Spleen (tissue), 13 donors: ENCODE measurements at places on chromosomes 2 and 18. TPM values are rescaled to one million over a fixed set of nuclear protein-coding genes. Genes with fewer than 3 reads are reported as not detected.

GRCh38 chr2:47062681-47063537, 92.2 kb downstream of the STPG4 start:
- DNase-seq: no peak

DNA sequence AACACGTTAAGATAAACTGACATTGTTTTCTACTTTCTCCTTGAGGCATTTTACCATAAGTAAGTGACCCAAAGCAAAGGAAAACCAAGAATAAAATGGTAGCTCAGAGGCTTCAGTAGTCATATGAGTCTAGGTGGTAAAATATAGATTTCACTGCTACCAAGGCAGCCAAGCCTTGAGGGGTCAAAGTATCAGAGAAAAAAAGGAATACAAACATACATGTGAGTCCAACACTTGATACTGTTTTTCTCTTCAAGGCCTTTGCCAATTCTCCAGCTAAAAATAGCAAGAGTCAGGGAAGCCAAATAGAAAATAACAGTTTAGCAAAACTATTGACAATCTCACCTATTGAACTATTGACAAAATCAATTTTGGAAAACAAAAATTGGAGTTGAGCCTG, 925.9 kb downstream of the BCL11A start:
- no peak for DNase-seq

- DNase-seq: no peak
These were observed 18.6 kb downstream of the TMEM182 start for GRCh38 chr2:102780467-102780866.

- no peak for DNase-seq
These were observed 19.2 kb downstream of the DAW1 start for GRCh38 chr2:227890495-227891079.

DNA sequence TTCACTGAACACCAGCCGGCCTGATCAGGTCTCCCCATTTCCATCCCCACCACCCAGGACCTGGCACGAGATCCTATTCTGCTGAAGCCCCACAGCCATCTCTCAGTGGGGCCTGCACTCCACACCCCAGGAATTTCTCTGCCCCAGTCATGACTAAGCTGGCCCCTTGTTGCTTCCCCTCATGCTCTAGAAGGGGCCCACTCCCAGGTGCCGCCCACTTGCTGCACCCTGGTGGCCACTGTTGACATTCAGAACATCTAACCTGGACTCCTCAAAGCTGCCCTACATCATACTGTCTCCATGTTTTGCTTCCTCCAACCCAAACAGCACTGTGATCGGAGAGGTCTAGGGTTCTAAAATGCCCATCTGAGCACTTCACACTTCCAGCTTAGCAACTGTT, 90.7 kb upstream of the KLHL29 start:
- DNase-seq: no peak

DNA sequence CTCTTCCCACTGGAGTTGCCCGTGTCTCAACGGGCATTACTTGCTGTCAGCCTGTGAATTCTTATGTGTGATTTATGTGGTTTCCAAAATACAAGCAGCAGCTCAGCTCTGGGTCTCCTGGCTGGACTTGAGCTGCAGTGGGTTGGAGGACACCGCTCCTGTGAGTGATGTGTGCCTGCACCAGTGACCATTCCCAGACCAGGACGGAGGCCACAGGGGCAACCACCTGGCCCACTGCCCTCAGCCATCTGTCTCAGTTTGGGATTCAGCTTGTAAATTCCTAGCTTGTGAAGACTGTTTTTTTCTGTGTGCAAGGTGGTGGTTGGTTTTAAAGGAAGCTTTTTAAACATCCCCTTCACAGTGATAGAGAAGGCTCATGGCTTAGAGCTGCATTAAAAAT, 261.0 kb downstream of the BCL2 start:
- DNase-seq: no peak

DNA sequence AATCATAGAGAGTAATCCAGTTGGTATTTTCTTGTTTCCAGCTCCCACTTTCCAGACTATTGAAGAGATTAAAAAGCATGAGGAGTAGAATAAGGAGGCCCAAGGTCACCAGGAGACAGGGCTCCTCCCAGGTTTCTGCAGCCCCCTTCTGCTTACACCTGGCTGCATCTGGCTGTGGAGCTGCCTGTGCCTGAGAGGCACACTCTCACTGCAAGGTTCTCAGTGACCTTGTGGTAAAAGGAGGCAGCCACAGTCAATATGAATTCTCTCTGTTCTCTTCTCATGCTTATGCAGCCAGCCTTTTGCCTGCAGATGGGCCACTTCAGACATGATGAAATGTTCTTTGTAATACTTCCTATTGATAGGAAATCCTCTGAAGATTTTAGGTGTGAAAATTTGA, 233.7 kb downstream of the MYO3B start:
- no peak for DNase-seq

The PER2 gene
- total RNA-seq: 14.9 TPM

The UPP2 gene
- total RNA-seq: not detected

The HOXD13 gene
- not detected for total RNA-seq

GRCh38 chr18:47911877-47912276, 18.6 kb downstream of the SMAD2 start:
- no peak for DNase-seq

DNA sequence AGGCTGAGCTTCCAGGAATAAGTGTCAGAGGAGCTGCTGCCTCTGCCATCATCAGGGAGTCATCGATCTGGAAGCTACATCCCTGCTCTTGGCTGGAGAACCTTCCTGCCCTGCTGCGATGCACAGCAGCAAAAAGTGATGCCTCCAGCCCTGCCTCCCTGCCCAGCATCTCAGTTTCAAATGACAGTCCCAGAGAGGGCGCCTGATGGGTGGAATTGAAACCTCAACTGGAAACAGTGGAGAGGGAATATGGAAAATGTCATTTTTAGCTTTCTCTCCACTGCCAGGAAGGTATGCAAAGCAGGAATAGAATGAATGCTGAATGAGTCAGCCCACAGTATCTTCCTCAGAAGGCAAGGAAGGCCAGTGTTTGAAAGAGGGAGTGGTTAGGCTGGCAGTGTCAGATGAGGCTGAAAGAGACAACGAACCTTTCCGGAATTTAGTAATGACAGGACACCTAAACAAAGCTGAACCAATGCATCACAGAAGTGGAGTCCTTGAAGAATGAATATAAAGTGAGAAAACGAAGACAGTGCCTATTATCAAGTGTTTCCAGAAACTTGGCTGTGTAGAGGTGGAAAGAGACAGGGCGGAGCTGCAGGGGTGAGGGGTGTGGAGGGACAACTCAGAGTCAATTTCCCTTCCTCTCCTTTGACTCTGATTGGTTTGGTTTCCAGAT, 153.9 kb upstream of the NDUFV2 start:
- no peak for DNase-seq

GRCh38 chr2:188320861-188321260, 29.2 kb downstream of the GULP1 start:
- no peak for DNase-seq

GRCh38 chr2:236548179-236548921, 21.3 kb upstream of the ACKR3 start:
- no peak for DNase-seq

The IL18RAP gene
- total RNA-seq: 116 TPM

The NLRC4 gene
- total RNA-seq: 16.3 TPM

The LIMS2 gene
- 168 TPM for total RNA-seq

The KIAA2012 gene
- total RNA-seq: not detected

The TNS1 gene
- 273 TPM for total RNA-seq

DNA sequence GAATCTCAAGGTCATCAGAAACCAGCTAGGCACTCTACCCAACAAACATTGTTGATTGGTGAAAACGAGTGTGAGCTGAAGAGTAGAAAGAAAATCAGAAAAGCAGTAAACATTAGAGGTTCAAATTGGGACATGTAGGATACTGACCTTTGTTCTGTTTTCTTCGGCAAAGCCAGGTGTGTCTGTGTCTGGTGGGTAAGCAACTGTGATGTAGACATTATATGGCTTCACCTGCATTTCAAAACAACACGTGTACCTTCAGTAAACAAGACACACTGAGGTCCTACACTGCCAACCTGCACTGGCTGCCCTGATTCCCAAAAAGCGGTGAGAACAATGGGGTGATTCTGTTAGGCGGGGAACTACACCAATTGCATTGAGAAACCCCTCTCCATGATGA, 22.7 kb downstream of the KDSR start:
- no peak for DNase-seq

GRCh38 chr2:120436885-120437603, 91.1 kb downstream of the INHBB start:
- DNase-seq: peak; percentile 29

DNA sequence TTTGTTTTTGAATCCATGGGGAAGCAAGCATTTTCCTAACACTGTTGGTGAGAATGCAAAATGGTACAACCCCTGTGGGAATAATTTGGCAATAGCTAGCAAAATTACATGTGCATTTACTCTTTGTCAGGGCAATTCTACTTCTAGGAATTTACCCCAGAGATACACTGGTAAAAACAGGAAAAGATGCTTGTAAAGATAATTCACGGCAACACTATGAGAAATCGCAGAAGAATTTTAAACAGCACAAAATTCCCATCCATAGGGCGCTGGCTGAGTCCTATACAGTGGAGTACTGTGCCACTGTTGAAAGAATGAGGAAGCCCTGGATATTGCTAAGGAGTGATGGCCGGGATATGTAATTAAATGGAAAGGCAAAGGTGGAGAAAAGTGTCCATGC, 75.8 kb downstream of the DGKD start:
- DNase-seq: no peak

The TNFRSF11A gene
- total RNA-seq: 5.3 TPM

The REG1B gene
- not detected for total RNA-seq

The DYNAP gene
- total RNA-seq: 0.84 TPM

The ZNF804A gene
- 1.8 TPM for total RNA-seq

DNA sequence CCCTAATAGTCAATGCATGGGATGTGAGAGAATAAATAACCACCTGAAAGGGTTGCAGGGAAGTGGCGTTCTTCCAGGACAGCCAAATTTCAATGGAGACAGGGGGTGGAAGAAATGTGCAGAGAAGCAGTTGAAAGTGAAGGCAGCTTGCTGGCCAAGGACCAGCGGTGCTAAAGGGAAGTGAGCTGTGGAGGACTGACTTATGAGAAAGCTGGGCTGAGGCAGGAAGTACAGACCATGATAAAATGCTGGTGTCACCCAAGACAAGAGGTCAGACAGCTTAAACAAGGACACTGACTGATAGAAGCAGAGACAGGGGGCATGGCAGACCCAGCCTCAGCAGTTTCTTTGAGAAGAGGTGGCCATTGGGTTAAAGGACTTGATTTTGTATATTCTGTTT, 106.7 kb downstream of the DTNB start:
- no peak for DNase-seq

GRCh38 chr18:55839343-55839742, 251.4 kb upstream of the TCF4 start:
- no peak for DNase-seq

DNA sequence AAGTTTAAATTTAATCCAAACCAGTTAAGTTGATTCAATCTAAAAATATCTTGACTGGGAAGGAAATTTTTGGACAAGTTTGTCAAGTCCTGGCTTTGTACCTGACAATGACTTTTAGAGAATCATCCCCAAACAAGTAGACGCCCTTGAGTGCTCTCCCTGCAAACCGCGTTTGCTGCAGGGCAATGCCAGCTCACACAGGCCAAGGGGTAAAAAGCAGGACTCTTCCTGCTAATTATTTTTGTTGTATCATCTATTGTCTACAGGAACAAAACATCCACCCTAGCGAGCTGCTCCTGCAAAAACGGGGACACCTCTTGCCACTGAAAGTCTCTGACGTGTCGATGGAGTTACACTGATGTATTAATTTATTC, 10.9 kb downstream of the ID2 start:
- no peak for DNase-seq

The REG3G gene
- total RNA-seq: not detected

DNA sequence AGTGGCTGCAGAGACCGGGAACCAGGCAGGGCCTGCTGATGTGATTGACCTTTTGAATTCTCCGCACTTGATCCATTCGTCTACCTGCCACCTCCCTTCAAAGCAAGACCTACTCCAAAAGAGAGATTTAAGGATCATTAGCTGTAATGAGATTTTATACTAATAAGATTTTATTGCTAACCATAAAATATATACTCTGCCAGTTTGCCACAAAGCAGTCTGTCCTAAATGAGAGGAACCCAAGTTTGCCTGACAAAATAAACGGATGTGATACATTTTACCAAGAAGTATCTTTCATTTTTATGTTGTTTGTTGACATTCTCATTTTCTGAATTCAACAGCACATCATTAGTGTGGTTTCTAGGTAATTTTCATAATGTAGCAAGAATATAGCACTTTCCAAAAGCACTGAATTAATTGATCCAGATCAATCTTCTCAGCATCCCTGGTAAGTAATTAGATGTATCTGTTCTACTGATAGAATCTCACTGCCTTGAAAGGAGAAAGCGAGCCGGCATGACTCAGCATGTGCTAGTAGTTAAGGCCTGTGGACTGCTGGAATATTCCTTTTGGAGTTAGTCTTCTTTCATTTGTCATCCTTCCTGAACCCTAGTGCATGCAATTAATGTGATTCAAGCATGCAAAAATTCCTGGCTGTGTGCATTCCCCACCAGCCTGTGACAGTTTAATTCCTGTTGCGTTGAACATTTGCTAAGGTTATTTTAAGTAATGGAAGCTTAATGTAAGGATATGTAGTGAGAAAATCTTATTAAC, 128.5 kb downstream of the ARL6IP6 start:
- DNase-seq: no peak

- DNase-seq: no peak
These were observed 65.7 kb upstream of the PARD3B start for GRCh38 chr2:204479557-204479956.

DNA sequence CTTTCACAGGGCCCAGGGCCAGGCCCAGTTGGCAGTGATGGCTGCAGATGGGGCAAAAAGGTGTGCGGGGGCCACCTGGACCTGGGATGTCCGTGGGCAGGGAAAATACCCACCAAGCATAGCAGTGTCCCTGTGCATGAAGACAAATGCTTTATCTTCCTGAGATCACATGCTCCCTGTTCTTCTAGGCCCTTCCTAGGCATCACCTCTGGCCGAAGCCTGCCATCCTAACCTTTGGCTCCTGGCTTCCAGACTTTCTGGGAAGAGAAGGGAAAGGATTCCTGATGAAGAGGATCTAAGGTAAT, 105.0 kb upstream of the SMAD2 start:
- DNase-seq: peak; percentile 39

The KCNK3 gene
- 3.2 TPM for total RNA-seq

GRCh38 chr2:104606056-104606455, 247.9 kb upstream of the POU3F3 start:
- no peak for DNase-seq

- DNase-seq: no peak
These were observed 89.6 kb upstream of the CCDC141 start for GRCh38 chr2:179139506-179139905.

The ASB18 gene
- not detected for total RNA-seq

GRCh38 chr2:54271189-54271588, 15.2 kb upstream of the TSPYL6 start:
- no peak for DNase-seq

The IL36G gene
- not detected for total RNA-seq

- DNase-seq: no peak
These were observed 181.7 kb downstream of the ATAD2B start for GRCh38 chr2:23745068-23745725.

The COA5 gene
- 37.6 TPM for total RNA-seq

GRCh38 chr2:31893094-31893493, 117.7 kb downstream of the MEMO1 start:
- no peak for DNase-seq
